ENCODE measurements at places on chromosomes 12 and 14.

- no peak for DNase-seq
Observed at GRCh38 chr14:69845787-69846186, 33.4 kb upstream of the SMOC1 start.

- DNase-seq, result no peak
Observed at GRCh38 chr12:121668750-121669520, 519 bp downstream of the MORN3 start.

DNA sequence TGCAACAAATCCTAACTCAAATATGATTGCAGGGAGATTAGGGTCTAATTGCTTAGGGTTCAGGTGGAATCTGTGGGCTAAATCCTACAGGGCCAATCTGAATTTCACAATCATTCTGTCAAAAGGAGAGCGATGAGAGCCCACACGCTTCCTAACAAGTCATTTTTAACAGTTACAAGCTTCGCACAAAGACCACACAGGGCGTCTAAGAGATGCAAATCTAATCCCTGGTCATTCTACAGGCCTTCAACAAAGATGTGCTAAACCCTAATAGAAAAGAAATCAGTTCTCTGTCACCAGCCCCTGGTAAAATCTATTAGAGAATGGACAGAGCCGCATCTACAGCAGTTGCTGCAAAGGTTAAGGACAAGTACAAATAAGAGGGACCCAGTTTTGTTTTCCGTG, 15.3 kb downstream of the NKX2-1 start:
- no peak for DNase-seq

DNA sequence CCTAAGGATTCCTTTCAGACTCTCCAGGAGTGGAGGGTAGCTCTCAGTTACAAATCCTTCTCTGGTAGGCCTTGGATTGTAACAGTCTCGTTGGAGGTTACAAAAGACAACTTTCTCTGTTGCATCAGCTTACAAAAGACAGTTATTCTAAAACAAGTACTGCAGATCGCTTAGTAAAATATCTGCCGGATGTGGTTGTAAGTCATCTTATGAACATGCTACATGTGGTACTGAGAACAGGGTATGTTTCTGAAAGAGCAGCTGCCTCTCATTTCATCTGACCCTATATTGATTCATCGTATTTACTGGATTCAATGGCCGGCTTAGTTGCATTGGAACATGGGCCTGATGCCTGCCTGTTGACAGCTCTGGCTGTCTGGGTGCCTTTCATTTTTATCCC, 157.4 kb downstream of the PTCSC3 start:
- DNase-seq, result no peak

DNA sequence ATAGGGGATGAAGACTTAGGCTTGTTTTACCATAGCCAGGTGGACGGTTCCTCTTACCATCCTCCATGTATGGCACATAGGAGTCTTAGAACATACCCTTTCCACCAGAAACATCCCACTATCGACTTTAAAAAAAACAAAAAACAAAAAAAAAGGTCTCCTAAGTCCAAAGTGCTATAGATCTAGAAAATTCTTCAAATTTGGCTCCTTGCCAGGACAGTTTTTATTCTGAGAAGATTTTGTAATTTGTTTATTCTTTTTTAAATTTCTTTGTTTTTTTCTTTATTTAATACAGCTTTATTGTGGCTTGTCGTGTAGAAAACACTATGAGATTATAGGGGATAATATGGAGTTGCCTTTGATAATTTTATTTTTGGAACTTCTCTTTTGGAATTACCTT, 197.7 kb downstream of the NUBPL start:
- DNase-seq, result no peak

GRCh38 chr14:69013943-69014782, 35.1 kb upstream of the ACTN1 start:
- DNase-seq, result peak; percentile 94

GRCh38 chr14:99253890-99254289, 18.1 kb downstream of the BCL11B start:
- no peak for DNase-seq

- DNase-seq, result no peak
Observed at GRCh38 chr14:22791301-22791700, 23.9 kb downstream of the SLC7A7 start.

GRCh38 chr14:87613881-87614280, 379.1 kb downstream of the GALC start:
- DNase-seq, result no peak

GRCh38 chr12:6182279-6182898, 17.8 kb upstream of the CD9 start:
- DNase-seq, result no peak

GRCh38 chr12:94271351-94271750, 123.0 kb downstream of the PLXNC1 start:
- DNase-seq, result no peak

DNA sequence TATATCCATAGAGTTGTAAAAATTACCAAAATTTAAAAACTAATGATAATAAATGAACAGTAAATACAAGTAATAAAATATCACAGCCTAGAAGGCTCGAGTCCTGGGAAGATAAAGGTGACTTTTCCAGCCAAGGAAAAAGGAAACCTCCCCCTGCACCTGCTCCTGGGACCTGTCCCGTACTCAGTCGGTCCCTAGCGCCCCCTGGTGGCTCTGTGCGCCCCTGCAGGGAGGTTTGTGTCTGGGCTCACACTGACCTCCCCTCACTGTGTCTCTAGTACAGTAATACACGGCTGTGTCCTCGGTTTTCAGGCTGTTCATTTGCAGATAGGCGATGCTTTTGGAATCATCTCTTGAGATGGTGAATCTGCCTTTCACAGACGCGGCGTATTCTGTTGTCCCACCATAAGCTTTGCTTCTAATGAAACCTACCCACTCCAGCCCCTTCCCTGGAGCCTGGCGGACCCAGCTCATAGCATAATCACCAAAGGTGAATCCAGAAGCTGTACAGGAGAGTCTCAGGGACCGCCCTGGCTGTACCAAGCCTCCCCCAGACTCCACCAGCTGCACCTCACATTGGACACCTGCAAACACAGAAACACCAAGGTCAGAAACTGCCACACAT, 1030.4 kb downstream of the TMEM121 start:
- peak; percentile 78 for DNase-seq

DNA sequence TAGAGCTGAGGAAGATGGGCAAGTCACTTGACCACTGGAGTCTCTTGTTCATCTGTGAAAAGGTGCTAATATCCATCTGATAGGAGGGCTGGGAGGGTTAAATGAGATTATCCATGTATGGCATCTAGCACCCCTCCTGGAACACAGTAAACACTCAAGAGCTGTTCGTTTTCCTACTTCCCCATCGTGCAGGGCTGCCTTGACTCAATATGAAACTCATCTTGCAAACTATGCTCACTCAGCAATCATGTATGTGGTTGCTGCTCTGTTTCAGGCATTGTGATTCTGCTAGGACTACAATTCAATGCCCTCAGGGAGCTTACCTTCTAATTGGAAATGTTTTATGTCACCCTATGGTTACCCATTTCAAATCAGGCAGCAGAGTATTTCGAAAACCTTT, 395.6 kb downstream of the BCAT1 start:
- no peak for DNase-seq

DNA sequence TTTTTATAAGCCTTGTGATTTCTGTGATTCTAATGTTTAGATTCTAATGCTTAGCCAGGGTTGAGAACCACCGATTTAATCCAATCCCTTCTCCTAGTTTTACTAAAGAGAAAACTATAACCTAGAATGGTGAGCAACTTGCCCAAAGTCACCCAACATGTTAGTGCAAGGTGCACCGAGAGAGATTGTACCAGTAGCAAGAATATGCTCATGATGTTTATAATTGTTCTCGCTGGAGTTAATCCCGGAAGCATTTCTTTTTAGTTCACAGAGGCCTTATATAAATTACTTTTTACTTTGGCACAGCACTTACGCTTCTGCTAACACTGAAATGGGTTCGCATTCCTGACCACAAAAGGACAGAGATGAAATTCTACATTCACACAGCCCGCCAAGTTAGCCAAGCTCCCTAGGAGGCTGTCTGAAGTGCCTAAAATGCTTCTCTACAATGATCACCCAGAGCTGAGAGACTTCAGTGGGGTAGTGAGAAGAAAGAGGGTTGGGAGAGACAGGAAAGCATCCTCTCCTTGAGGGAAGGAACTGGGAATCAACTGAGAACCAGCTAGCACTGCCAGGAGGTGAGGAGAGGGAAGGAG, 579 bp upstream of the BLOC1S1 start:
- no peak for DNase-seq

DNA sequence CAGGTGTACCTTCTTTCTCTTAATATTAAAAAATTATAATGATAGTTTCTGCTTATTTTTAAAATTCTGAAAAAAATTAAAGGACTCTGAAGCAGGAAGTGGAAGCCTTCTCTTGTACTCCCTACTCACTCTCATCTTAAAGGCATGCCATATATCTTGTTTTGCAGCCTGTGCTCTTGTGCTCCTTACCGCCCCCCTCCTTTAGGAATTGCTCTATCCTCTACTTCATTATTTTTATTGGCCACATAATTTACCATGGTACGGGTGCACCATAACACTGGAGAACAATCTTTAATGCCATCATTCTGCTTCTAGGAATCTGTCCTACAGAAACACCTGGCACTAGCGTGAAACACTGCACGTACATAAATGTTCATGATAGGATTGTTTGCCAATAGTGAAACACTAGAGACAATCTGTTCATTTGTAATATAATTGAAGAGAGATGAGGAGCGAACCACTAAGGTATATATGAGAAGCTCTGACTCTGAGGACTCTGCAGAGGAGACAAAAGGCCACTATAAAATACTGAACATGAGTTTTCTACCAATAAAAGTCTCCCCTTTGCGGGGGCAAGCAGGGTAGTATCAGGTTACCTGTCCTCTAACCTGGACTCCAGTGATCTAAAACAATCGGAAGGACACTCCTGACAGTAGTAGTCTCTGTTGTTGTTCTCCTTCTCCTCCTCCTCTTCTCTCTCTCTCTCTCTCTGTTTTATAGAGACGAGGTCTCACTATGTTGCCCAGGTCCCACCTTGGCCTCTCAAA, 6.3 kb upstream of the NYNRIN start:
- no peak for DNase-seq

GRCh38 chr14:95496690-95497259, 19.7 kb downstream of the SYNE3 start:
- no peak for DNase-seq

- no peak for DNase-seq
Observed at GRCh38 chr14:51431741-51432140, 191.7 kb downstream of the TMX1 start.

GRCh38 chr12:121096199-121096798, 36.4 kb upstream of the P2RX7 start:
- DNase-seq, result no peak

- no peak for DNase-seq
Observed at GRCh38 chr12:112331886-112332285, 50.3 kb downstream of the HECTD4 start.

GRCh38 chr14:23435543-23436326, at the start of gene MYH7:
Gene MYH7, minus strand, starts transcription at chr14:23435660. Its CDS starts 1,928 bp downstream, at chr14:23433732.
- DNase-seq, result no peak

GRCh38 chr12:64767495-64767894, 8.3 kb upstream of the GNS start:
- DNase-seq, result no peak

Data from Right ventricle myocardium inferior (tissue), 1 donor.